ENCODE measurements at places on chromosomes 12 and 14.

GRCh38 chr14:51823706-51824105, 36.7 kb upstream of the GNG2 start:
- no peak for DNase-seq

- DNase-seq, result no peak
These were observed 124.4 kb downstream of the NT5DC3 start for GRCh38 chr12:103716517-103717196.

DNA sequence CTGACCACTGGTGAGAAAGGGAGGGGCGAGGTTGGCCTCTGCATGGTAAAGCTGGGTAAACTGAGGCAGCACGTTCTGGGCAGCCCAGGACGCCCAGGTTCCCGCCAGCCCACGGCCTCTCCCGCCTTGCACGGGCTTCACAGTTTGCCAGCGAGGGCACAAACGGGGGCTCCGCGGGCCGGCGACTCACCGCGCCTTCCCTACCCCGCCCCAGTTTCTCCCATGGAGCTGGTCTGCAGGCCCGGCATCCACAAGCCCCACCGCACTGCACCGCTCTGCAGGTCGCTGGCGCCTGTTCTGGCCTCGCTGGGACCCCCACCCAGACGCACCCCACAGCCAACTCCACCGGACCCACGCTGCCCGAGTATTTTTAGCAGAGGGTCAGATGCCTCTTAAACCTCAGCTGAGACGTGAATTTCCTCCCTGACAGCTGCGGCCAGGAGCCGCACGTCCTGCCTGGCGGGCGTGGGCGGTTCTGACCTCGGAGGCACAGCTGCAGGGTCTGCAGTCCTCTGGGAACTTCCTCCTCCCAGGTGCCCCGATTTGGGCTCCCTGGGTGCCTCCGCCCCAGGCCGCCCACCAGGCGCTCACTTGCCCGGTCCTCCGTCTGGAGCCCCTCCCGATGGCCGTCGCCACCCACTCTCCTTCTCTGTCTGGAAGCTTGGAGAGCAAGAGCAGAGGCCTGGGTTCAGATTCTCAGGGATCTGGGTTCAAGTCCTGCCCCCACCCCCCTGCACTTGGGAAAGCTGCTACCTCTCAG, 29.5 kb upstream of the INF2 start:
- DNase-seq, result no peak

- DNase-seq, result no peak
These were observed 1.1 kb upstream of the ART4 start for GRCh38 chr12:14844401-14844800.

DNA sequence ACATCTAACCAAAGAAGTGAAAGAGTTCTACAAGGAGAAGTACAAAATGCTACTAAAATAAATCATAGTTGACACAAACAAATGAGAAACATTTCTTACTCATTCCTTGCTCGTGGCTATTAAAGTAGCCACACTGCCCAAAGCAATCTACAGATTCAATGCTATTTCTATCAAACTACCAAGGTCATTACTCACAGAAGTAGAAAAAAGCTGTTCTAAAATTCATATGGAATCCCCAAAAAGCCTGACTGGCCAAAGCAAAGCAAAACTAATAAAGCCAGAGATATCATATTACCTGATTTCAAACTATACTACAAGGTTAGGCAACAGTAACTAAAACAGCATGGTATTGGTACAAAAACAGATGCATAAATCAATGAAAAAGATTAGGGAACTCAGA, 305.6 kb downstream of the RPAP3 start:
- no peak for DNase-seq

GRCh38 chr14:42563313-42563712, 956.6 kb downstream of the LRFN5 start:
- DNase-seq, result no peak

GRCh38 chr14:20782280-20782890, 1.3 kb downstream of the RNASE6 start:
- no peak for DNase-seq

- no peak for DNase-seq
These were observed 124.2 kb downstream of the HMGA2 start for GRCh38 chr12:65948320-65949008.

DNA sequence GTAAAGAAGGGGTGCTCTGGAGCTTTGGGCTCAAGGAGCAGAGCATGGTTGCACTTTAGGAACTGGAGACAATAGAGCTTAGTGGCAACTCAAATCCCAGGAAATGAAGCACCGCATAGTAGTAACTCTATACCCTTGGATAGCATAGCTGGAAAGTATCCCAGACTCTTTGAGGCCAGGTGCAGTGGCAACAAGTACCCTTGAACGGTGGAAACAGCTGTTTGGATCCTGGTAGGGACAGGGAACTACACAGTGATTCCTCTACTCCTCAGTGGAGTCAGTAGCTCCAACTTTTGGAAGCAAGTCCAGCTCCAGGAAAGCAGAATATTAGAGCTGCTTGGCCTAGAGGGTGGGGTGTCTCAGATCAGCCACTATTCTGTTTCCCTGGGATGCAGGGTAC, 129.0 kb upstream of the WSCD2 start:
- no peak for DNase-seq

GRCh38 chr12:108594-108993, 42.0 kb downstream of the IQSEC3 start:
- no peak for DNase-seq

GRCh38 chr12:45879363-45879895, 110.9 kb downstream of the SCAF11 start:
- DNase-seq, result no peak

DNA sequence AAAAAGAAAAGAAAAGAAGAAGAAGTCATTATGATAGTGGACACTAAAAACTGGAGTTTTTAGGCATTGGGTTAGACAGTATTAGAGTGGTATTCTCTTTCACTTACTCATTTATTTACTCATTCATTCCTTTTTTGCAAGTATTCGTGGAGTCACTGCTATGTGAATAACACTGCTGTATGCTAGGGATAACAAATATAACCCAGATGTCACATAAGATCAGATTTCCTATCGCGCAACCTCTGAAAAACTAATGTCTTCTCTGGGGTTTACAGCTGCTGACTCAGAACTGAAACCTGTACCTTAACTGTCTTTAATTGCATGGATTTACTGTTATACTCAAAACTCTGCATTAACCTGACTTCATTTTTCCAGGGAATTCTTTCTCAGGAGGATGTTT, 353.7 kb downstream of the LRIG3 start:
- DNase-seq, result no peak

GRCh38 chr14:30656190-30656632, 34.1 kb downstream of the SCFD1 start:
- DNase-seq, result peak; percentile 18

GRCh38 chr12:124722878-124723277, 140.8 kb downstream of the SCARB1 start:
- DNase-seq, result no peak

- DNase-seq, result no peak
These were observed 31.7 kb upstream of the KCNH3 start for GRCh38 chr12:49507139-49507538.

DNA sequence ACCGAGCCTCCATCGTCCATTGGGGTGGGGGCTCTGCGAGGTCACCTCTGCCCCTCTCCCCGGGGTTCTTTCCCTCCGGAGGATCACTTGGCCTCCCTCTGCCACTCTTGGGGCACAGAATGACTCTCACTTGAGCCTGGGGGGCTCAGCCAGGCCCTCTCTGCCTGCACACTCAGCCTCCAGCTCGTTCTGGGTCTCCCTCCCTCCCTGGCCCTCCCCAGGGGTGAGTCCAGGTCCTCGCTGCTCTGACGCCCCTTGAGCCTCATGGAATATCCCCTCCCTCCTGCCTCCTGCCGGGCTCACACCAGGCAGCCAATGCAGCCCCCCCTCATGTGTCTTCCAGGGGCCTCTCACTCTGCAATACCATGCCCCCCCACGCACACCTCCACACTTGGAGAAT, 17.7 kb upstream of the SFSWAP start:
- no peak for DNase-seq

GRCh38 chr12:6946033-6946919, 2.5 kb downstream of the C12orf57 start:
- DNase-seq, result peak; percentile 57

GRCh38 chr12:84073401-84073800, 839.2 kb downstream of the SLC6A15 start:
- no peak for DNase-seq

GRCh38 chr14:54175298-54175942, 218.8 kb upstream of the BMP4 start:
- peak; percentile 34 for DNase-seq
